ENCODE measurements at places on chromosomes 4 and X. TPM values are rescaled to one million over a fixed set of nuclear protein-coding genes. Genes with fewer than 3 reads are reported as not detected.

PNMA3 gene
- total RNA-seq, result 0.90 TPM

PNMA5 gene
- total RNA-seq, result not detected

GRCh38 chrX:153981771-153982533, 9.4 kb downstream of the TMEM187 start:
- H3K36me3 ChIP-seq, result no peaks in the 10 kb centered on the region
- H3K4me3 ChIP-seq, result no peak overlapping the region
- no peak overlapping the region for H3K27ac ChIP-seq
- H3K4me1 ChIP-seq, result no peaks in the 10 kb centered on the region
- H3K27me3 ChIP-seq, result no peaks in the 10 kb centered on the region
- DNase-seq, result no peak

- no peaks in the 10 kb centered on the region for H3K36me3 ChIP-seq
- no peaks in the 10 kb centered on the region for H3K27me3 ChIP-seq
- no peak overlapping the region for H3K27ac ChIP-seq
- peak; percentile 60 for DNase-seq
Measured at GRCh38 chr4:148007314-148007760, 275.4 kb downstream of the ARHGAP10 start.

- no peak for DNase-seq
- no peaks in the 10 kb centered on the region for H3K36me3 ChIP-seq
- no peak overlapping the region for H3K4me3 ChIP-seq
Measured at GRCh38 chr4:108146819-108147218, 21.9 kb downstream of the LEF1 start.

ARL13A gene
- total RNA-seq, result not detected

All from A673 (cell line).